ENCODE measurements at places on chromosomes 12 and 14.

- no peak for DNase-seq
Measured at GRCh38 chr12:2226641-2227040, 173.9 kb downstream of the CACNA1C start.

- peak; percentile 46 for DNase-seq
Measured at GRCh38 chr12:124923905-124924734, 9.7 kb upstream of the UBC start.

- no peak for DNase-seq
Measured at GRCh38 chr12:22598141-22598762, 26.7 kb upstream of the ETNK1 start.

DNA sequence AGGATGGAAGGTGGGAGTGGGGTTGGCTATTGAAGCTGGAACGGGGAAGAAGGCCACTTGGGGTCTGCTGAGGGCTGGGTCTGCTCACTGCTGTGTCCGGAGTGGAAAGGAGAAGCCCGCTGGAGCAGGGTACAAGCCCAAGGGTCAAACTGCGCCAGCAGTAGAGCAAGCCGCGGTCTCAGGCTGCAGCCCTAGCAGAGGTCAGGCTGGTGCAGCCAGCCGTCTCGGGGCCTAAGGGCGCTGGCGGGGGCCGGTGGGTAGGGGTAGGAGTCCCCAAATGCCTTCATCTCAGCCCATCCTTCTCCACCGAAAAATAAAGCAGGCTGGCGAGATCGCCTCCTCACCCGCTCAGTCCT lies 718 bp upstream of the JDP2 start:
- no peak for DNase-seq

- no peak for DNase-seq
Measured at GRCh38 chr12:68951652-68952051, 18.7 kb upstream of the CPM start.

DNA sequence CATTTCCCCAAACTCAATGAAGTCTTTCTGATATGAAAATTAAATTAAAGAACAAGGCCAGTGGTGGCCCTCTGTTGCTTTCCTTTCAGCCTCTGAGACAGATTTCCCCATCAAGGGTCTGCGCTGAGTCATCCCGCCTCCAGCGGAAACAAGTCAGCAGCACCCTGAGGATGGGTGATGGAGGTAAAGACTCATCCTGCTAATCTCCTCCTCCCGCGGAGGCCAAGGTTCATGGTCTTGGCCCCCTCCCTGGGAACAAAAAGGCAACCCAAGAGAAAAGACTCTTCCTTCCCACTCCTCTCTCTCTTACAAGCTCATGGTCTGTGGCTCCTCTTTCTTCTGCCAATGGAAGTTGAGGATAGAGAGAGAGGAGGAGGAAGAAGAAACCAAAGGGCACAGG lies 9.0 kb upstream of the NUMB start:
- no peak for DNase-seq

DNA sequence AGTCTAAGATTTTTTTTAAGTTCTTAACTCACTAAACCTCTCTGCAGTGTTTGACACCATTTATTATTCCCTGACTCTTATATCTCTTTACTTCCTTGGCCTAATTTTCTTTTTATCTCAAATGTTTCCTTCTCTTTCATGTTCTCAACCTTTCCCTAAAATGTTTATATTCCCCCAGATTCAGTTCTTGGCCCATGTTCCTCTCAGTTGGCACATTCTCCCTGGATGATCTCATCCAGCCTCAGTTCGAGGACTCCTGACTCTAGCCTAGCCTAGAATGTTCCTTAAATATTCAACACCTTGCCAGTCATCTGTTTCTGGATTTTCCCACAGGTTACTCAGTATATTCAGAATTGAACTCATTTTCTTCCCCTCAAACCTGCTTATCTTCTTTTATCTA lies 81.3 kb downstream of the SCN8A start:
- peak; percentile 66 for DNase-seq

DNA sequence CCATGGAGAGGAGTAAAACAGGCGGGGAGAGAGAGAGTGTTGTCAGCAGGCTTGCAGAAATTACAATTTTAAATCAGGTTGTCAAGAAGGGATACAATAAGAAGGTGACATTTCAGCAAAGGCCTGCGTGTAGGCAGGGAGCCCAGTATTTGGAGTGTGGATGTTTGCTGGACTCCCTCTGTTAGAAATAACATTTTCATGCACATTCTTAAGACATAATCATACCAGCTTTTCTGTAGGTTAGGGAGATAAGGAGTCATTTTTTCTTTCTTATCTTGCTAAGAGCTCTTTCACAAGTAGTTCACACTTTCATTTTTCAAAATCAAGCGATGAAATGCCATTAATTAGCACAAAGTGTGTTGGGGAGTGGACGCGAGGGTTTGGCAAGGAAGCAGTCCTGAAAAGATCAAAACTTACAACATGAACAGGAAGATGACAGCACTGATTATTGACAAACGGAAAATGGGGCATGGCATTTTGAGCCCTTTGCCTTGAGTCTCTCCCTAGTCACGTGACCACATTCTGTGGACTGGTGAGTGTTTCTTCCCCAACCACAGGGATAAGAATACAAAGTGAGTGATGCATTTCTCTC lies 160.2 kb downstream of the DAD1 start:
- DNase-seq, result no peak

- no peak for DNase-seq
Measured at GRCh38 chr12:102526656-102527055, 46.3 kb upstream of the IGF1 start.

DNA sequence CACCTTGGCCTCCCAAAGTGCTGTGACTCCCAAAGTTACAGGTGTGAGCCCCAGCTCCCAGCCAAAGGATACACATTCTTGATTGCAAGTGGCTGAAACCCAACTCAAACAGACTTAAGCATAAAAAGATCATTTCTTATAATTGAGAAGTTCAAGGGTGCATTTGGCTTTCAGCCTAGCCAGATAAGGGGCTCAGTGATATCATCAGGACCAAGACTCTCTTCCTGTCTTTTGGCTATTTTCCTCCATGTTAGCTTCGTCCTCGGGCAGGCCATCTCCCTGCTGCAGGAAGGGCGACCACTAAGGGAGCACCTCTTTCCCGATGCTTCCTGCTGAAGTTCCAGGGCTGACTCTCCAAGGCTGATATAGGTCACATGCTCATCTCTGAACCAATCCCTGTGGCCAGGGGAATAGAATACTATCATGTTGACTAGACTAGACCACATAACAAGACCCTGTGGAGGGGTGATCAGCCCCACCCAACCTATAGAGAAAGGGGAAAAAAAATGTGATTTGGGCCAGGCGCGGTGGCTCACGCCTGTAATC lies 9.8 kb upstream of the KRT8 start:
- no peak for DNase-seq

DNA sequence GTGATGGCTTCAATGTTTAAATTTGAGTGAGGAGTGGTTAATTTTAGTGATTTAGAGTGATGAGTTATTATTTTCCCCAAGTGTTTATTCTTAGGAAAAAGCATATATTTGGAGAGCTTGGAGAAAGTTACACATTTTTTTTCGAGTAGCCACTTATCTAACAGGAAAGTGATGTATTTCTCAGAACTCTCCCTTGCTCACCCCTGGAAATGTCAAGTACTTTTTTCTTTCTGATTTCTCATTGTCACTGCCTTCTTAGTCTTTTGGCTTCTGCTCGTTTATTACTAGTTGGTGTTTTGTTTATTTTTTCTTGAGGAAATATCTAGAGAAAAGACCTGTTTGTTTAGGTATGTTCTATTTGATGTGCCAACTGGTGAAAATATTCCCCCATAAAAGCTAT lies 58.8 kb downstream of the AEBP2 start:
- no peak for DNase-seq

DNA sequence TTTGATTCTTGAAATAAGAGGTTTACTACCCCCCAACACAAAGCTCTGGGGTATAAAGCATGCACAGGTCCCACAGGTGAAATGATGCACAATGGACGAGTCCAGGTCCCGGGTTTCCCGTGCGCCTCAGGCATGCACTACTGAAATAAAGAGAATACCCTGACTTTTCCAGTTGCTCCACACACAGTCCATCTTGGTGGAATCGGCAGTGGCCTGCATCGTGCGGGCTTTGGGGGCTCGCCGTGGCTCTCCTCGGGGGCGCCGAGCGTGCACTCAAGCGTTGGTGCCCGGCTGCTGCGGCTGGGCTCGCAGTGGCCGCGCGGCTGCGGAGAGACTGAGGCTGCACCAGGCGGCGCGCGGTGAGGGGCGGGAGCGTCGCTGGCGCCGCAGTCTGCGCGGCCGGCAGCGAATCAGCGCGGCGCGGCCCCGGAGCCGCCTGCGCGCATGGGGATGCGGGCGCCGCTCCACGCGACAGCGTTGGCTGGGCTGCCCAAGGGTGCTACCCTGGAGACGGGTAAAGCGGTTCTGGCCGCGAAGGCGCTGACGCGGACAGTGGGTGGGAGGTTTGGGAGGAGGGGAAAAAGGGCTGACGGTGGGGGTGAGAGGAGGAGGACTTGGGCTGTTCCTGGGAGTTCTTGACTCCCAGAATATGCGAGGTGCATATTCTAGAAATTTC lies 53.8 kb upstream of the CCDC175 start:
- DNase-seq, result peak; percentile 68

DNA sequence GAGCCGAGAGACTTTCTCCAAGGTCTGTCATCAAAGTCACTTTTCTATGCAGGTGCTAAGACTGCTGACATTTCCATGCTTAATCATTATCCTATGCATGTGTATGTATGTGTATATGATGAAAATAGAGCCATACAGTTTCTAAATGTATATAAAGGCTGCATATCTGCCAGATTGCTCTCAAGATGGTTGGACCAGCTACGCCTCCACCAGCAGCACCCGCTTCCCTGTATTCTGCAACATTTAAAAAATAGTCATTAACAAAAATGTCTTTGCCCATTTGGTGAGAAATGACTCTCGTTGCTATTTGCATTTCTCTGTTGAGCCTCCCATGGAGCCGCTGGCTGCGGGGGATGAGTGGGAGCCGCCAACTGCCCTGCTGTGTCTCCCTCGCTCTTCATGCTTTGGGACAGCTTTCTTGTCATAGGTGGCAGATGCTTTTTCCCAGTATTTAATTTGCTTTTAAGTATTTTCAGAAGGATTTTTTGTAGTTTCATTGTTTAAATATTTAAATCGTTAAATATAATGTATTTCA lies 54.7 kb downstream of the DYNC1H1 start:
- DNase-seq, result peak; percentile 44

DNA sequence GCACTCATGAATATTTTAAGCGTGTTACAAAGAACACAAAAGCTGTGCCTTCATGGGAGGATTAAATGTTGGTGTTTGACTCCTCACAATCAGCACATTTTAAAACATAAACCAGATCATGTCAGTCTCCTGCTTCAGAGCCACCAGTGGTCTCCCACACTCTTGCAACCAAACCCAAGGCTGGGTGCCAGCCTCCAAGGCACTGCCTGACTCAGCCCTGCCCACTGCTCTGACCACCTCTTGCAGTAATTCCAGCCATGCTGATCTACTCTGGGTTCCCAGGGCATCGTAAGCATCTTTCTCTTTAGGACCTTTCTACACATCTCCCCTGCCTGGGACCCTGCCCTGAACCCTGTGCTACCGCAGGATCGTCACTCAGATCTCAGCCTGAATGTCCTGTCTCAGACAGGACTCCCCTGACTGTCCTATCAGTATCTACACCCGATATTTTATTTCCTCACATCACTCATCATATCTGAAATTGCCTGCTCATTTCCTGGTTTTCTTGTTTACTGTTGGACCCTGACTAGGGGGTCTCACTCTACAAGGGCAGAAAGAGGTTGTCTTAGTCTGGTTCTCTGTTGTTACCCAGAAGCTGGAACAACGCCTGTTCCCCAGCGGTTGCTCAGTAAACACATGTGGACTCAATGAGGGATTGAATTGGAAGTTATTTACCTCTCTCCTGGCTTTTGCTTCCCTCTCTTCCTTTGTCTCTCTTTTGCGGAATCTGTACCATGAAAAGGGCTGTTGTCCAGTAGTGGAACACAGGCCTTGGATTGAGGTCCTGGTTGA lies 449.8 kb downstream of the RAD51B start:
- DNase-seq, result no peak

DNA sequence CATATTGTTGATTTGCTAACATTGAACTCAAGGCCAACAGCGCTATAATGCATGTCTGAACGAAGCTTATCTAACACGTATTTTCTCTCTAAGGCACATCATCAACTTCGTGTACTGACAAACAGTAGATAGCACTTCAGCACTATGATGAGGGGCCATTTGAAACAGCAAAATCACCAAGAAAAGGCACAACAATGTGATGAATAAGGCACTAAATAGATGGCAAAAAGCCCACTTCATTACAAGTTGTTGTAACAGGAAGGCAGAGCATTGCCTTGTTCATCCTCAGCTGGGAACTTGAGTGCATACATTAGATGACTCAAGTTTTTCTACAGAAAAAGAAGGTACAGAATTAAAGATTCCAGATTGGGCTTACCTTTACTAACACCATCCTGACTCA lies 75.2 kb downstream of the LIN7A start:
- DNase-seq, result no peak

DNA sequence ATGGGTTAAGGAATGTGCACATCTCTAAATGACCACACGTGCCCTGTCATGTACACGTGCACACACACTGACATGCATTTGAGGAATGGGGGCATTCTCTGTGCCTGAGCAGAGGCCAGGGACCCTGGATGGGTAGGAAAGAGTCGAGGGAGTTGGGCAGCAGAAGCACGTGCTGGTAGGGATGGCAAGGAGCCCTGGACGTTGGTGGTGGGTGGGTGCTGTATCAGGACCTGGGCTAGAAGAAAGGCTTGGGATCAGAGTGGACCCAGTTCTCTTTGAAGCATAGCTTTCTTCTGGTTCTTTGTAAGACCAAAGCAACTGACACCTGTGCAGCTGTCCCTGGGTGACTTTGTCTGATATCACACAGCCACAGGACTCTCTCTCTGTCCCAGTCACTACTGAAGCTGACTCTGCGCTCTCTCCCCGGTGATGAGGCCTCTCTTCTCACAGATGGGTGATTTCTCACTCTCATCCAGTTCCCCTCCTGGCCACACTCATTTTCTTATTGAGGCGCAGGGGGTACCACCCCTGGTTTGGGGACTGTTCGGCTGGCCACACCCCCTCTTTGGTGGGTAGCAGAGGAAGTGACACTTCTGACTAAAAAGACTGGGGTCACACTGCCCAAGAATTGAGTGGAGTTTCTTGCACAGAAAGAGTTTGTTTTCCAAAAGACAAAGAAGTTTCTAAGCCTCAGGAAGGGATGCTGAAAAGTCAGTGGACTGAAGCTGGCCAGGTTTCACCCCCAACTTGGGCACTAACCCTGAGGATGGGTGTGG lies 171.7 kb upstream of the RTL1 start:
- DNase-seq, result no peak

DNA sequence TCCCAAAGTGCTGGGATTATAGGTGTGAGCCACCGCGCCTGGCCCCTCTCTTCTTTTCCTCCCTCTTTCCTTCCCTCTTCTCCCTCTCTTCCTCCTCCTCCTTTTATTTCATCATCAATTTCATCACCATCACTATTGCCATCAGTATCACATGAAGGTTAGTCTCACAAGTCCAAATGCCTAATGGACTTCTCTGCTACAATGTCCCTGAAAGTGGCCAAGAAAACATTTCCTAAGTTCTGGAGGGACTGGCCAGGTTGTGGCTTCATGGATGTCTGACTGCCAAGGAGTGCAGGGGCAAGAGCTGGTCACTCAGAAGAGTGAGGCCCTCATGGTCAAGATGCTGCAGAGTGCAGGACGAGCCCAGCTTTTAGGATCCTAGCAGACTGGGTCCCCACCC lies 97.6 kb downstream of the SYNE3 start:
- no peak for DNase-seq

GRCh38 chr12:49954863-49955830 lies 4.6 kb downstream of the AQP2 start:
- no peak for DNase-seq
